NCI-H2081 (cell line): ENCODE measurements at places on chromosomes 7 and 10.

DNA sequence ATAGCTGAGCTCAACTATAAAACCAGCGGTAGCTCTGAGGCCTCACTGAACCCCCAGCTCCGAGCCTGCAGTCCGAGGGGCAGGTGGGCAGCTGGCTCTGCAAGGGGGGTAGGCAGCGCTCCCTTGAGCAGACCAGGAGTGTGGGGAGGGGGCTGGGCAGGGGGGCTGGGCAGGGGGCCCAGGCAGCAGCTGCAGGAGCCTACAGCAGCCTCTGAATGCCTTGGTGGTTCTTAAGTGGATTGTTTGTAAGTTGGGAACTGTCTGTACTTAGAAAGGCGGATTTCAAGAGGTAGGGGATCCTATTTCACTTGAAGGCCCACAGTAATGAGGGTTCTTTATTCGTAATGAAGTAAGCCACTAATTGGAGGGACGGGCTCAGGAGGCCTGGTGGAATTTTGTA is 72.3 kb downstream of the ICA1 start:
- DNase-seq, result no peak

DNA sequence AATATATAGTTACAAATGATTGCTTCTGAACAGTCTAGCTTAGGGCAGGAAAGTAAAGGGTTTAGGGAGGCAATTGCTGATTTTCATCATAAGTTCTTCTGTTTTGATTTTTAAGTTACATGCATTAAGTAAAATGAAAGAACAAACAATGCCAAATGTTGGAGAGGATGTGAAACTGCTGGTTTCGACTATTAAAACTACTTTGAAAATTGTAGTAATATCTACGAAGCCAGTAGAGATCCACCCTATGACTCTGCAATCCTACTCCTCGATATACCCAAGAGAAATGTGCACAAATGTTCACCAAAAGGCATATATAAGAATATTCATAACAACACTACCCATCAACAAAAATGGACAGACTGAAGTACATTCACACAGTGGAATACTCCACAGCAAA is 24.3 kb downstream of the PDZD8 start:
- no peak for DNase-seq

- DNase-seq, result no peak
Measured at GRCh38 chr10:23150091-23150490, 42.0 kb upstream of the PTF1A start.

GRCh38 chr7:2711895-2712675 is 24.1 kb downstream of the AMZ1 start:
- no peak for DNase-seq

- no peak for DNase-seq
Measured at GRCh38 chr10:4883079-4883739, 57.2 kb downstream of the AKR1E2 start.

DNA sequence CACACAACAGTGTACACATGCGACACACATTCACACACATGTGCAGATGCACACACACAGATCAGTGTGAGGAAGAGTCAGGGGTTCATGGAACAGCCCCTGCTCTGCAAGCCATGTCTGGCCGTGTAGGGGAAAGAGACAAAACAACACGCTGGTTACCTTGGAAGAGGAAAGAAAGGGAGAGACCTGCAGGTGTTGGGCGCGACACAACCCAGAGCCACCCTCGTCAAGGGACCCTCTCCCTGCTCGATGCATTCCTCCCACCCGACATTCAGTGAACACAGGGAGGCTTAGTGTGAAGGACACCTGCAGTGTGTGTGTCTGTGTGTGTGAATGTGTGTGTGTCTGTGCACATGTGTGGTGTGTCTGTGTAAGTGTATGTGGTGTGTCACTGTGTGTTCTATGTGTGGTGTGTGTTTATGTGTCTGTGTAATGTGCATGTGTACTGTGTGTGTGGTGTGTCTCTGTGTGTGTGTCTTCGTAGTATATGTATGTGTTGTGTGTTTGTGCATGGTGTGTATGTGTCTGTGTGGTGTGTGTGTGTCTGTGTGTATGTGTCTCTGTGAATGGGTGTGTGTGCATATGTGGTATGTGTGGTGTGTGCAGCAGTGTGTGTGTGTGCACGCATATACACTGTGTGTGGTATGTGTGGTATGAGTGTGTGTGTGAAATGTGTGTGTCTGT is 69.5 kb upstream of the PITRM1 start:
- no peak for DNase-seq

GRCh38 chr7:129828078-129828762 is 124.5 kb downstream of the UBE2H start:
- no peak for DNase-seq

DNA sequence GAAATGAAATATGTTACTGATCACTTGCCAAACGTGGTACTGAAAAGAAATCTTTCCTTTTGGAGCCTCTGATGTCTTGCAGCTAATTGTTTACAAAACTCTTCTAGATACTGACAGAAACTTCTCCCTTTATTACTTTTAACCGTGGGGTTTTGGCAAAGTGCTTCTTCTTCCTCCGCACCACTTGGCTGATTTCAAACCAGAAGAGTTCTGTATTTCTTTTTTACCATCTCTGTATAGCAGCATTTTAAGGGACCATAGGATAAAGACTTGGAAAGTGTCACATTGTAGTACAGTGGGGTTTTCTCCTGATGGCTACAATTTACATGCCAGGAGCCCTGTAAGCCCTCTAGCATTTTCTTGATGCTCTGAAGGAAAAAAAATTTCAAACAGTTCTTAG is 21.9 kb upstream of the CREB5 start:
- no peak for DNase-seq

GRCh38 chr7:149050941-149051340 is 22.6 kb upstream of the PDIA4 start:
- no peak for DNase-seq

- no peak for DNase-seq
Measured at GRCh38 chr7:13352677-13353076, 636.8 kb downstream of the ETV1 start.

DNA sequence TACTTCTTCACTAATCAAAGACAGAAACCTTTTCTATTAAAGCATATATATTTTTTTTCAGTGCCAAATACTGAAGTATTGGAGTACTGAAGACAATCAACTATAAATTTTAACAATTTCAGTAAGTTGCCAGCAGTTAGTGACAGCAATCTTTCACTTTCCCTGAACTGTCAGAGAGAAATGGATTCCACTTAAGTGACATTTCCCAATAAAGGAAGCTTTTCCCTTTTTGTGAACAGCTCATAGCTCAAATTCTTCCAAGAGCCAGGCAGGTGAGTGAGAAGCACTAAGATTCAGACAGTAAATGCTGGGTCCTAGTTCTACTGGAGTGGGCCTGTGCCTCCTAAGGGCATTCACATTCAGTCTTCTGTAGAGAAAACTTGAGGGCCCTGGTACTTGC is 142.0 kb downstream of the SRPK2 start:
- DNase-seq, result no peak

DNA sequence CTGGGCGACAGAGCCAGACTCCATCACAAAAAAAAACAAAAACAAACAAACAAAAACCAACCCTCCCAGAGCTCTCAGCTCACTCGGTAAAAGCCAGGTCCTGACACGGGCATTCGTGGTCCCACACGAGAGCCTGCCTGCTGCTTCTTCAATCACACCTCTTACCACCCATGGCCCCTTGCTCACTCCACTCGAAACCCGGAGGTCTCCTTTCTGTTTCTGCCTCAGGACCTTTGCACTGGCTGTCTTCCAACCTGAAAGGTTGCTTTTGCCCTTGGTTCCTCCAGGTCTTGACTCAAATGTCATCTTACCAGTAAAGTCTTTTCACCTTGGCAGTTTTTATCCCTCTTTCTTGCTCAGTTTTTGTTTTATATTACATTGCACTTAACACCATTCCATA is 169.6 kb downstream of the EVX1 start:
- DNase-seq, result no peak

DNA sequence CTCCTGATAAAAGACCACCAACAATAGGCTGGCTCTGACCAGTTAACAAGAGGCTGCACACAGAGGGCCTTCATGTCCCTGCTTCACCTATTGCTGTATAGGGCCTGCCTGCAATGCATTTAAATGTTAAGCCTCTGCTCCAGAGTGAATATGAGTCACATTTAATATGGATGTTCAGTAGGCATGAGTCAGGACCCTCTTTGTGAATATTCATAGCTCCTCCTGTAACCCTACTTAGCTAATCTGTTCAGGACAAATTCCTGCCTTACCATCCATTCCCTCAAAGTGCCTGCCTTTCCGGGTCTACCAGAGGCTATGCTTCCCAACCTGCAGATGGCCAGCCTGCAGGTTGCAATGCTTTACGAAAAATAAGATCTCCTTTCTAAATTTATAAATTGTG is 32.5 kb downstream of the ARHGAP22 start:
- no peak for DNase-seq

DNA sequence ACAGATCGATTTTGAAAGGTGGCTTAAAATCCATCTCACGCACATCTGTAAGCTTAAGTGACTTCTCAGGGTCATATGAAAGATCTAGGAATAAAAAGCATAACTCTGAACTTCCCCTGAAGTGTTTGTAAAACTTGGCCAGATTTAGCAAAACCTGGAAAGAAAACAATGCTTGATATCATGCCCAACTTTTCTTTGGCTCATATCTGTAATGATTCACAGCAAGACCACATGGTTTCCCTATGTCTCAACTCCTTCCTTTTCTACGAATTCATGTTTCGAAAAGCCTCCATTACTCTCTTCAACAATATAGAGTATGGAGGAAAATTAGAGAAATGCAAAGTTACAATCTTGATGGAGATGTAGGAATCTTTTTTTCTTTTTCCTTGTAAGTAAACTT is 20.1 kb upstream of the CABCOCO1 start:
- DNase-seq, result no peak

- DNase-seq, result no peak
Measured at GRCh38 chr7:32259931-32260596, 189.9 kb upstream of the PDE1C start.

DNA sequence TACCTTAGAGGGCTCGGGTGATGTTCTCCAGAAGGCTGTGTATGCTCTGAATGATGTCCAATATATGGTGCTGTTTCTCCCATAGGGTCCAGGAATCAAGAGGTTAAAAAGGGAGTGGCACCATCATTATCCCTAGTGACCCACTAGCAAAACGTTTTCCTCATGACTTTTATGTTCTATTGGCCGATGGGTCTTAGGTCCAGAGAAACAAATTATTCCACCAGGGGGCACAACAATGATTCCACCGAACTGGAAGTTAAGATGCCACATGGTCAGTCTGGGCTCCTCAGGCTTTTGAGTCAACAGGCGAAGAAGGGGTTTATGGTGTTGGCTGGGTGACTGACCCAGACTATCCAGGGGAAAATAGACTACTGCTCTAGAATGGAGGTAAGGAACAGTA is 256.1 kb downstream of the COBL start:
- no peak for DNase-seq

- DNase-seq, result peak; percentile 46
Measured at GRCh38 chr10:23343591-23344240, 881 bp downstream of the C10orf67 start.

GRCh38 chr7:28106321-28106829 is 74.2 kb downstream of the JAZF1 start:
- peak; percentile 29 for DNase-seq

GRCh38 chr10:70776455-70777005 is 8.6 kb downstream of the TBATA start:
- no peak for DNase-seq

DNA sequence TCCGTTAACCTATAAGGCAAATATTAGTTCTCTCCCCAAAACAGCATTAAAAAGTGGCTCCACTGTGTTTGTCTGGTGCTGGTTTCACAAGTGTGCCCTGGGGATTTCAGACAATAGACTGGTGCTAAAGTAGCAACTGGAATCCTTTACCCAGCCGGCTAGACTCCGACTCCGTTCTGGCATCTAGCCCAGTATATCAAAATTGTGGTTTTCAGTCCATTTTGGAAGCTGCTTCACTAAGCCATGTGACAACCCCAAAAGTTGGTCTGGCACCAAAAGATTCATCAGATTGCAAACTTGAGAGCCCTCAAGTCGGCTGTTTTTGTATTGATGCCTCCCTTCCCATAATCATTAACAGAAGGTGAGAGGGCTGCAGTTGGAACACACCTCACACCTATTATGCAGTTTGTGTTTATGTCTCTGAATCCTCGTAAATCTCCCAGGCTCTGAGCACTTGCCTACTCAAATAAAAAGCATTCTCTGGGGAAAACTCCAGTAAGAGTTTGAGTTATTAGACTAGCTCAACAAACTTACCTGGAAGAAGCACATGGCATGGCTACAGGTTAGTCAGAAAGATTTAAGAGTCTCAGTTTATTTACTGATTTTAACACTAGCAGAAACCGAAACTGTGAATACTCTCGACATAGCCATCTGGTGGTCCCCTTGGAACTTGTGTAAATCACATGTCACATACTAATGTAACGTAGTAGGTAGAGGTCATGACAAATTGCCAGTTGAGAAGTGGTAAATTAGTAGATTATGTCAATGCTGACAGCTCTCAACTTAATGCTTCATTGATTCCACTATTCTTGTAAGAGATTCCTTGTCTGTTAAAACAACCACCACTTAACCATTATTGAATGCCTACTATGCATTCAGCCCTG is 14.8 kb upstream of the WNT16 start:
- DNase-seq, result peak; percentile 77

DNA sequence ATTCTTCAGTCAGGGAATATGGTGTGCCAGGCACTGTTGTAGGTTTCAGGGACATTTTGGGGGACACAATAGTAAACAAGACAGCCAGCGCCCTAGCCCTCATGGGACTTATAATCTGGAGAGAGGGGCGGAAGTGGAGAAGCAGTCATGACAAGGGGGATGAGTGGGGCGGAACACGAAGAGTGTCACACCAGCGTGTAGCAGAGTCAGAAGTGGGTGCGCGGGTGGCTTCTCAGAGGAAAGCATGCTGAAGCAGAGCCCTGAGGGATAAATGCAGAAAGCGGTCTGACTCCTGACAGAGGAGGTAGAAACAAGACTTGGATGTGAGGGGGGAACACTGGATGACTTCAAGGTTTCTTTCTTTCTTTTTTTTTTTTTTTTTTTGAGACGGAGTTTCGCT is 160.3 kb upstream of the LYZL2 start:
- DNase-seq, result no peak

DNA sequence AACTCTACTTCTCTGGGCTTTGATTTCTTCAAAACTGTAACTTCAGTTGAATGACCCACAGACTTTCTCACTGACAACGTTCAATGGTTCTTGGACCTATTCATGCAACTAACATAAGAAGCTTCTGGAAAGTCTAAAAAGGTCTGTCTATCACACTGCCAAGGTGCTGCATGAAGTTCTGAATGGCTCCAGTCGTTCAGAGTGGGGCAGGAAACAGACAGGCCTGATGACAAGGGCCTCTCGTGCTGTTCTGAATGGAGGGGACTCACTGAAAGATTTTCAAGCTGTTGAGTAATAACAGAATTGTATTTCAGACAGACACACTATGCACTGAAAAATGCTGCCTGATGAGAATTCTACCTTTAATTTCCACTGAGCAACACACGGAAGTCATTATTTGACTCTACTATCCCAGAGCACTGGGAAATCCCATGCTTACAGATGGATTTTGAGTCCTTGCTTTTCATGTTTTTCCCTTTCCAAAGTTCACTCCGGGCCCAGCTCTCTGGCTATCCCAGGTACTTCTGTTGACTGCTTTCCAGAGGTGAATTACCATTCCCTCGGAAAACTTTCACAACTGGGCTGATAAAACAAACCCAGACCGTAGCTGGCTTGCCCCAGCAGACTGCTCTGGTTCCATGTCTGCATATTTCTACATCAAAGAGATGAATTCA is 204.9 kb upstream of the FRMD4A start:
- no peak for DNase-seq

- DNase-seq, result no peak
Measured at GRCh38 chr7:55489552-55489951, 82.8 kb downstream of the VOPP1 start.
